ENCODE measurements at places on chromosomes 7 and 10.

DNA sequence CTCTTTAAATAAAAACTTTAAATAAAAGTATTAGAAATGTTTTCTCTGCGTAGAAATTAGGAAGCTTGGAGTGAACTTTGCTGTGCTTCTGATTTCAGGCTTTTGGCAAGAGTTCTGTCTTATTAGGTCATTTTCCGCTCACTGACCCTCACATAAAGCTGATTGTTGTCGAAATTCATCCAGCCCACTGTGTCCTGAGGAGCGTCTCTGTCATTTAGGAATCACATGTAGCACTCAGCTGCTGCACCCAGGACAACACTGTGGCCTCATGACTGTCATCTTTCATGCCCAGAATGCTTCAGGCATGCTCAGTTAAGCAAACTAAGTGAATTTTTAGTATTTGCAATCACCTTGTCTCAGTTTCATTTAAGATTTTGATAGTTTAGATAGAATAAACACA is 57.8 kb upstream of the MSRB2 start:
- DNase-seq = no peak

- no peak for DNase-seq
Observed at GRCh38 chr10:112801748-112802147, 148.3 kb upstream of the TCF7L2 start.

GRCh38 chr7:135697276-135698049 is 30.5 kb downstream of the SLC13A4 start:
- DNase-seq = no peak

- no peak for DNase-seq
Observed at GRCh38 chr10:60122190-60122589, 215.8 kb upstream of the CCDC6 start.

DNA sequence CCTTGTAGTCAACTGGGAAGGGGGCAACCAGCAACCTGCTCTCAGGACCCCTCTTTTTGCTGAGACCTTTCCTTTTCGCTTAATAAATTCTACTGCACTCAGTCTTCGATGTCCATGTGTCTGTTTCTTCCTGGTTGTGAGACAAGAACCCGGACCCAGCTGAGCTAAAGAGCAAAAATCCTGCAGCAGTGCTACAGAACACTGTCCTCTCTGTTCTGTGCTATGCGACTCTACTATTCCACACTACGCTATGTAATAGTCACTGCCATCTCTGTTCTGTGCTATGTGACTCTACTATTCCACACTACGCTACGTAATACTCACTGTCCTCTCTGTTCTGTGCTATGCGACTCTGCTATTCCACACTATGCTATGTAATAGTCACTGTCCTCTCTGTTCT is 34.3 kb downstream of the DIP2C start:
- DNase-seq = no peak

GRCh38 chr7:124310934-124311390 is 278.1 kb upstream of the TMEM229A start:
- DNase-seq = no peak

GRCh38 chr7:154856733-154857132 is 146.2 kb downstream of the PAXIP1 start:
- no peak for DNase-seq

GRCh38 chr7:24653316-24654085 is 80.2 kb downstream of the PALS2 start:
- no peak for DNase-seq

GRCh38 chr7:111711426-111712065 is 149.3 kb upstream of the IMMP2L start:
- DNase-seq = no peak

GRCh38 chr7:133359449-133359848 is 106.6 kb downstream of the EXOC4 start:
- DNase-seq = no peak

DNA sequence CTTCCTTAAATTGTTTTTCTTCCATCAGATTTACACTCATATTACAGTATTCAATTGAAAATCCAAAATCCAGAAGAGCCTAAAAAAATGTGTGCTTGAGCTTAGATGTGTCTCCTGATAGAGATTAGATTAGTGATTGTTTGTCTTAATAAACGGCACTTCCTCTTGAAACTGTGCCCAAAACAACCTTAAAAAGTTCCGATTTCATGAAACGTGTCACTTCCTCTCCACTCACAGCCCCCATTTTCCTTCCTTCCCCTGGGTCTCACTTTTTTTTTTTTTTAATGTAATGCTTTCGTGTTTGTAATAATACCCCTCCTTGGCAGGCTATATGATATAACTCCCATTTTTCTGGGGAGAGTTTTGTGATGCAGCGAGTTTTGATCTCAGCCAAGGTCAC is 114.8 kb upstream of the ADO start:
- DNase-seq = no peak

DNA sequence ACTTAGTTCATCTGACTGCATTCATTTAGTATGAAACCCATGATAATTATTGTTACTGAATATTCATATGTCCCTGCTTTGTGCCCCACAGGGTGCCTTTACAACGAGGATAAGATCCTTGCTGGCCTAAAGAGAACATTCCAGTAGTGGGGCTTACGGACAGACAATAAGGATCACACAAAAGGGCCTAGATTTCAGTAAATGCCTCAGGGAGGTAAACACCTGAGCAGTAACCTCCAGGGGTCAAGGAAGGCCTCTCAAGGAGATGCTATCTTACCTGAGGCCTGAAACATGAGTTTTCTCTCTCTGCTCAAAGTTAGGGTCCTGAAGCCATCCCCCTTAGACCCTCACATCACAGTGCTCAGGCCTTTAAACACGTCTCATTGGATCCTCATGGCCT is 228.7 kb downstream of the TCF7L2 start:
- DNase-seq = no peak

- DNase-seq = no peak
Observed at GRCh38 chr7:86760236-86760635, 116.5 kb downstream of the GRM3 start.

DNA sequence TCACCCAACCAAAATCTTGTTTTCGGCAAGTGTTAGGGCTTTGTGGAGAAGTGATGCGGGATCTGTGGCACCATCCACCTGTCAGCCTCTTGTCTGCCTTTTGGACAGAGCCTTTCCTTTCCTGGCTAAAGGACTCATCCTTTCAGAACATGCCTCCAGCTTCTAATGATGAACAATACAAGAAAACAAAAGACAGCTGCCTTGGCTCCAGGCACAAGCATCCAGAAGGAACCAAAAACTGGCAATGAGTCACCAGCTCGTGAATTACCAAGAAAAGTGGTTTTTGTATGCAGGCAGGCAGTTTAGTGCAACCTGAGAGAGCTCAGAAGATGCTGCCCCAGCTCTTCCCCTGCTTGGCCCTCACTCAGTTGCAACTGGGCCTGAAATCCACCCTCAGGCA is 84.6 kb upstream of the NAMPT start:
- no peak for DNase-seq

DNA sequence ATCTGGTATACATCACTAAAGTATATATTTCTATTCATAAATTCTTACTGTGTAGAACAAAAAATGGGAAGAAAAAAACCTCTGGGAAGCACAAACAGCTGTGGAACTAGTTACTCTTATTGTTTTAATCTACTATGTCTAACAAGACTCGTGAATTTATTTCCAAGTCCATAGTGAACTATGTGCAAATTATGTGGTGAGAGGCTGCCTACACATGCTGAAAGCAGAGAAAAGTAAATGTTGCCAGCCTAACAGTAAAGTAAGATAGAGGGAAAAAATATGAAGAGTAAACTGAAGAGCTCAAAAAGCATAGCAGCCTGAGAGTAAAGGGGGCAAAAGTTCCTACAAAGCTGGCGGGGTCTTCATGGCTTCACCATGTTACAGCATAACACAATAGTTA is 3.0 kb downstream of the GDI2 start:
- DNase-seq = no peak

DNA sequence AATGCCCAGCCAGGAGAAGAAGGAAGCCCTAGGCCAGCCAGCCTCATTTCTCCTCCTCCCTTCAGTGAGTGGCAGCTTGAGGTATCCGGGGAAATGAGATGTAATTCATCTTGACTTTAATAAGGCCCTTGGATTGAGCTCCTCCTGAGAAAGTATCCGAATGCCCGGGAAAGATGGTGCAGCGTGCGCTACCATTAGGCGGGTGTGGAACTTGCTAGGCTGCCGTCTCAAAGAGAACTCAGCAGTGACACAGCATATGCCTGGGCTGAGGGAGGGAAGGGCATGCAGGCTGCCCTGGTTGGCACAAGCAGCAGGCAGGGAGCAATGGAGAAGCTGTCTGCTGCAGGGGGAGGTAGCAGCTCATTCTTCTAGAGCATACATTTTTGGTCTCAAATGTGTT is 659.8 kb upstream of the FOXK1 start:
- no peak for DNase-seq

DNA sequence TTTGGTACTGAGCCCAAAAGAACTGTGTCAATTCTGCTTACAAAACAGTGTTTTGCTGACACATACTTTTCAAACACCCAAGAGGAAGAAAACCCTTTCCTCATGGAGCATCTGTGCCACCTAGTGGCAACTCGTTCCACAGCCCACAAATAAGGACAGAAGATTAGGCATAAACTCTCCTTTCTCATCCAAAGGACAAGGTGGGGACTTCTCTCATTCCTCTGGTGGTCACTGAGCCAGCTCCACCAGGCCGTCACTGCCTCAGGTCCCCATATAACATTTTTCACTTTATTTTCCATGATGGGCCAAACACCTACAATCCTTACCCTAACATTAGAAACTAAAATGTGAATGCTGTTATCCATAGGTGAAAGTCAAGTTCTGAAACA is 76.9 kb downstream of the RNF216 start:
- peak; percentile 50 for DNase-seq

- no peak for DNase-seq
Observed at GRCh38 chr10:113740850-113741249, 10.6 kb upstream of the PLEKHS1 start.

- DNase-seq = no peak
Observed at GRCh38 chr10:91200314-91201212, 19.9 kb upstream of the PCGF5 start.

DNA sequence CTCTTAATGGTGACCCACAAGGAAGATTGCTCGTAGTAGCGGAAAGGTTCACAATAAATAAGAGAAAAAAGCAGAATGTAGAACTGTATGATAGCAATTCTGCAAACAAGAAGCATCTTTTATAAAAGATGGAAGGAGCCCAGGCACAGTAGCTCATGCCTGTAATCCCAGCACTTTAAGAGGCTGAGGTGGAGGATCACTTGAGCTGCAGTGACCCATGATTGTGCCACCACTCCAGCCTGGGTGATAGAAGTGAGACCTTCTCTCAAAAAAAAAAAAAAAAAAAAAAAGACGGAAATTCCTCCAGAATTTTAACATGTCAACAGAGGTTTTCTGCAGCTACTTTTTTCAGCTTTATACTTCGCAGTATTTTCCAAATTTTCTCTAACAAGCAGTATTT is 13.2 kb downstream of the GATAD1 start:
- DNase-seq = no peak

DNA sequence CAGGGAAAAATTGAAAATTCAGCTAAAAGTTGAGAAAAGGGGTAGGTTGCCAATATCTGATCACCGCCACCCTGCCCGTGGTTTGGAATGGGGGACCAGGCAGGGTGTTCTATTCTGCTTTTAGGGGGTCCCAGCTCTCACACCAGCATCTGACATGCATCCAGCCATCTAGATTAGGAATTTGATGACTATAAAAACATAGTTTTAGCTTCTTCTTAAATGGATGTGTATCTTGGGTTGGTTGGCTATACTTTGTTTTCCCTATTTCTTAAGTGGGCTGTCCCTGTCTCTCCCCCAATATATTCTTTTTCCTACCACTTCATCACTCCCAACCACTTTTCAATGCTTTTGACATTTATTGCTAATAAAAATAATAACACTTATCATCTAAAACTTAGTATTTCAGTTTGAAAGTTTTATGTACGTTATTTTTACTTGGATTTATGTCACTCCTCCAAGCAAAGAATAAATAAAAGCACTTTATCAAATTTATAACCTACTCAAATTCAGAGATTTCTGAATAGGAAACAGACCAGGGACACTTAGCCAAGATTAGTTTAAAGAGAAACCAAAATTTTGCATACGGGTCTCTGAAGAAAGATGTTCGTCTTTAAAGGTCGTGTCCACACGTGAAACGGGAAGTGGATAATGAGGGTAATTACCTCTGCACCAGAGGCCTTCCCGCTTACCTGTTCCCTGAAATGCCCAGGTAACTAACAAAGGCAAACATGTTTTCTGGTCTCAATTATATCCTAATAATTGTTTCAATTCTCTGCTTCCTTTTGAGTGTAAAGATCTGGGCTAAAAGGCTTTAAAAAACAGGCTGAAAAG is 233.2 kb upstream of the AUTS2 start:
- no peak for DNase-seq

DNA sequence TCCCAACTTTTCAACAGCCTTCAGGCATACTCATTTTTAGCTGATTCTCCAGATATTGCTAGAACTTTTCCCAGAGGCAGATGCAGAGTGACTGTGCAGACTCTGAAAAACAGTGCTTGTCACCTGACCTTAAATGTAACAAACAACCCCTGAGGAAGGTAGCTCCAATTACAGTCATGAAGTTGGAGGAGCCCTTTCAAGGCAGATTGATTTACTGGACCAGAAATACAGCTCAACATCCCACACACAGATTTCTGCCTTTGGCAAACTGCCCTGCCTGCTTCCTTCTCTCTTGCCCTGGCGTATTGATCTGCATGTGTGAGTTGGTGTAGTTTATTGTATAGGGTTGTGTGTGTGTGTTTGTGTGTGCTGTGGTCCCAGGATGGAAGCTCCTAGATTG is 38.5 kb downstream of the PYROXD2 start:
- DNase-seq = no peak

DNA sequence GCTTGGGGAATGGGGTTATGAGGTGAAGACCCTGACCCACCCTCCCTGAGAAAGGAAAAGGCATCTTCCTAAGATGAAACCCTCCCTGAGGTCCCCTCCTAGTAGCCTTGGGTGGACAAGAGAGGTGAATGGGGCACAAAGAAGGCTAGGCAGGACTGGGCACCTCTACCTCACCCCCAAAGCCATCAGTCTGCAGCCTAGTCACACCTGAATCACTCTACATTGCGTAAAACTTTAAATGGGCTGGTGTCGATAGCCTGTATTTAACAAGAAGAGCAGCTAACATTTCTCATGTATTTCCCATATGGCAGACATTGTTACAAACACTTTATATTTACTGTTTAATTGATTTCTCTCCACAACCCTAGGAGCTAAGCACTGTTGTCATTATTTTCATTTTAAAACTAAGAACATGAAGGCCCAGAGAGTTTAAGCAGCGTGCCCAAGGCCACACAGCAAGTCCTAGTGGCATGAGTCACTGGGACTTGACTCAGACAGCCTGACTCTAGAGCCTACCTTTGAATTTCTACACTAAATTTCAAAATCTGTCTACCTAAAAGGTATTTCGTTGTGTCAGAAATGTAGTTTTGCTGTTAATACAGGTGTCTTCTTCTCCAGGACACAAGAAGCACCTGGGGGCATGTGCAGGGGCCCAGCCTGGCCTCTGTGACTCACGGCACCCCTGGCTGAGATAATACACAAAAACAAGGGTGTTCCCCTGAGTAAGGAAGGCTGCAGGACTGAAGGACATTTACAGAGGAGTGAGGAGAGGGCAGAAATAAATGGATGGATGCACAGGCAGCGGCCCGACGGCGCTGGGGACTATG is 3.4 kb downstream of the AOC1 start:
- DNase-seq = no peak

Measured in activated T-helper 1 cell treated with anti-CD3 and anti-CD28 coated beads, Interleukin-2, amount 50 U/mL, for 16 hours (primary cell).